MCF 10A (cell line): ENCODE measurements at places on chromosomes 13 and 19. TPM values are rescaled to one million over a fixed set of nuclear protein-coding genes. Genes with fewer than 3 reads are reported as not detected.
A peak's percentile ranks its signal among the peaks of the same experiment; 100 is the strongest.

- DNase-seq: no peak
- no peaks in the 10 kb centered on the region for H3K27me3 ChIP-seq
- H3K36me3 ChIP-seq: no peaks in the 10 kb centered on the region
- no peaks in the 10 kb centered on the region for H3K4me1 ChIP-seq
- no peak overlapping the region for H3K27ac ChIP-seq
- H3K4me3 ChIP-seq: no peak overlapping the region
These were observed 389.5 kb downstream of the UQCRFS1 start for GRCh38 chr19:28823338-28823961.

- no peak overlapping the region for H3K4me3 ChIP-seq
- no peaks in the 10 kb centered on the region for H3K36me3 ChIP-seq
- H3K27me3 ChIP-seq: no peaks in the 10 kb centered on the region
- H3K27ac ChIP-seq: peak overlapping the region; percentile 78
- peak; percentile 88 for DNase-seq
- H3K4me1 ChIP-seq: peaks cover 25% of the 10 kb centered on the region
These were observed 15.9 kb downstream of the OPA3 start for GRCh38 chr19:45568732-45569131.

- no peak for DNase-seq
- no peak overlapping the region for H3K4me3 ChIP-seq
These were observed 20.1 kb downstream of the GPATCH1 start for GRCh38 chr19:33100894-33101644.

DNA sequence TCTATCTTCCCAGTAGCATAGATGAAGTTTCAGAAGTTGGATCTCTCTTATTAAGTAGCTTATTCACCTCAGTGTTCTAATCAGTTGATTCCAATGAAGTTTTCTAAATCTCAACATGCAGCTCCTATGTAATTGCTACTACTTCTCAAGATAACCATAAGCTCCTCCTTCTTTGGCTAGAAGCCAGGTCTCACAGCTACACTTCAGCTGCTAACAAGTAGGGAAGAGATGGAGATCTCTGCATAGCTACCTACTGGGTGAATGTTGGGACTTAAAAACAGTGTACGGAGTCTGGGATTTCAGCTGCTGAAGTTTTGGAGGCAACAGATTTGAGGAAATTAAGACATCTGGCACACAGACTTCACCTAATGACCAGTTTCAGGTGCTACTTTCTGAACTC, 661.0 kb downstream of the SLITRK1 start:
- peaks cover 35% of the 10 kb centered on the region for H3K4me1 ChIP-seq
- peak overlapping the region; percentile 50 for H3K4me3 ChIP-seq
- DNase-seq: peak; percentile 68
- peaks cover 5% of the 10 kb centered on the region for H3K36me3 ChIP-seq
- H3K27ac ChIP-seq: peak overlapping the region; percentile 93

- H3K27me3 ChIP-seq: no peaks in the 10 kb centered on the region
- no peak for DNase-seq
- no peaks in the 10 kb centered on the region for H3K36me3 ChIP-seq
These were observed 38.8 kb upstream of the F7 start for GRCh38 chr13:113066746-113067145.

DNA sequence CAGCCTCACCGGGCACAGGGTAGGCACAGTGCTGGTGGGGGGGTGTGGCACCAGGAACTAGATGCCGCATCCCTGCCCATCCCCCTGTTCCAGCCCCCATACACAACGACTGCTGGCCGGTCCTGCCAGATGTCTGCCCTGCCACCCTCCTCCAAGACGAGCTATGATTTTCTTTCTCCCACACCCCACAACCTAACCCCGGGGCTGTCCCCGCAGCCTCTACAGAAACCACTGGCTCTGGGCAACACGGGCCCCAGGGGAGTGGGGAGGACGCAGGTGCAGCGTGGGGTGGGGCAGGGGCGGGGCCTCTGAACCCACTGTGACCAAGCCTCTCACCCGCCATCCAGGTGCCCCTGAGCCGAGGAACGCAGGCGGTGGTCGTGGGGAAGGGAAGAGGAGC, 15.5 kb downstream of the PGLS start:
- no peak overlapping the region for H3K27ac ChIP-seq
- H3K27me3 ChIP-seq: peaks cover 11% of the 10 kb centered on the region
- H3K36me3 ChIP-seq: peaks cover 9% of the 10 kb centered on the region

ADPRHL1 gene
- 2.6 and 4.3 TPM in 2 replicates for total RNA-seq

GRCh38 chr19:19113040-19113626, 25.1 kb downstream of the TMEM161A start:
- H3K27ac ChIP-seq: no peak overlapping the region
- DNase-seq: no peak
- no peaks in the 10 kb centered on the region for H3K4me1 ChIP-seq
- H3K27me3 ChIP-seq: no peaks in the 10 kb centered on the region
- H3K4me3 ChIP-seq: no peak overlapping the region

- no peak for DNase-seq
- no peaks in the 10 kb centered on the region for H3K27me3 ChIP-seq
- no peak overlapping the region for H3K27ac ChIP-seq
These were observed 28.4 kb downstream of the ZNF844 start for GRCh38 chr19:12092956-12093355.

ZNF559 gene
- total RNA-seq: 10.7 and 13.1 TPM in 2 replicates

DNA sequence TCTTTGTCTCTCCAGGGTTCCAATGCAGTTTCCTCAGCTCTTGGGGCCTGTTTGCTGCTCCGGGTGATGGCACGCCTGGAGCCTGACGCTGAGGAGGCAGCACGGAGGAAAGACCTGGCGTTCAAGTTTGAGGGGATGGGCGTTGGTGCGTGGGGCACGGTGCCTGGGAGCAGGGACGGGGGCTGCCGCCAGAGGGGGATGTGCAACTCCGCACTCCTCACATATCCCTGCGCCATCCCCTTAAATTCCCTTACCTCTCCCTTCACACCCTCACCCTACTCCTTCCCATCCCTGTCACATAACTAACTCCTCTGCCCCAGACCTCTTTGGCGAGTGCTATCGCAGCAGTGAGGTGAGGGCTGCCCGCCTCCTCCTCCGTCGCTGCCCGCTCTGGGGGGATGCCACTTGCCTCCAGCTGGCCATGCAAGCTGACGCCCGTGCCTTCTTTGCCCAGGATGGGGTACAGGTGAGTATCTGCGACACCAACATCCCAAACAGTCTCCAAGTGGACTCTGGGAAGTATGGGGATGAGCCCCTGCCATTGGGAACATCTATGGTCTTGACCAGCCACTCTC, 31.1 kb downstream of the TRPM4 start:
- no peaks in the 10 kb centered on the region for H3K27me3 ChIP-seq
- no peak overlapping the region for H3K27ac ChIP-seq
- DNase-seq: no peak
- H3K36me3 ChIP-seq: peaks cover 6% of the 10 kb centered on the region
- H3K4me1 ChIP-seq: no peaks in the 10 kb centered on the region
- H3K4me3 ChIP-seq: no peak overlapping the region

ZNF805 gene
- total RNA-seq: 11.8 and 12.2 TPM in 2 replicates

- peaks cover 12% of the 10 kb centered on the region for H3K4me1 ChIP-seq
- no peak overlapping the region for H3K4me3 ChIP-seq
- no peaks in the 10 kb centered on the region for H3K36me3 ChIP-seq
- no peaks in the 10 kb centered on the region for H3K27me3 ChIP-seq
These were observed 331.3 kb downstream of the NDFIP2 start for GRCh38 chr13:79812070-79812850.

GRCh38 chr13:99870541-99870940, 101.0 kb downstream of the ZIC5 start:
- H3K27me3 ChIP-seq: no peaks in the 10 kb centered on the region
- no peaks in the 10 kb centered on the region for H3K4me1 ChIP-seq
- DNase-seq: no peak
- no peak overlapping the region for H3K27ac ChIP-seq
- no peaks in the 10 kb centered on the region for H3K36me3 ChIP-seq

DNA sequence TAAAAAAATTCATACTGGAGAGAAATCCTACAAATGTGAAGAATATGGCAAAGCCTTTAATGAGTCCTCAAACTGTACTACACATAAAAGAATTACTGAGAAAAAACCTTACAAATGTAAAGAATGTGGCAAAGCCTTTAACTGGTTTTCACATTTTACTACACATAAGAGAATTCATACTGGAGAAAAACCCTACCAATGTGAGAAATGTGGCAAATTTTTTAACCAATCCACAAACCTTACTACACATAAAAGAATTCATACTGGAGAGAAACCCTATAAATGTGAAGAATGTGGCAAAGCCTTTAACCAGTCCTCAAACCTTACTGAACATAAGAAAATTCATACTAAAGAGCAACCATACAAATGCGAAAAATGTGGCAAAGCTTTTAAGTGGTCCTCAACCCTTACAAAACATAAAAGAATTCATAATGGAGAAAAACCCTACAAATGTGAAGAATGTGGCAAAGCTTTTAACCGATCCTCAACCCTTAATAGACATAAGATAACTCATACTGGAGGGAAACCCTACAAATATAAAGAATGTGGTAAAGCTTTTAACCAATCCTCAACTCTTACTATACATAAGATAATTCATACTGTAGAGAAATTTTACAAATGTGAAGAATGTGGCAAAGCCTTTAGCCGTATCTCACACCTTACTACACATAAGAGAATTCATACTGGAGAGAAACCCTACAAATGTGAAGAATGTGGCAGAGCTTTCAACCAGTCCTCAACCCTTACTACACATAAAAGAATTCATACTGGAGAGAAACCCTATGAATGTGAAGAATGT, 29.0 kb downstream of the ZNF730 start:
- DNase-seq: no peak
- no peak overlapping the region for H3K27ac ChIP-seq
- H3K27me3 ChIP-seq: no peaks in the 10 kb centered on the region
- no peaks in the 10 kb centered on the region for H3K36me3 ChIP-seq

DNA sequence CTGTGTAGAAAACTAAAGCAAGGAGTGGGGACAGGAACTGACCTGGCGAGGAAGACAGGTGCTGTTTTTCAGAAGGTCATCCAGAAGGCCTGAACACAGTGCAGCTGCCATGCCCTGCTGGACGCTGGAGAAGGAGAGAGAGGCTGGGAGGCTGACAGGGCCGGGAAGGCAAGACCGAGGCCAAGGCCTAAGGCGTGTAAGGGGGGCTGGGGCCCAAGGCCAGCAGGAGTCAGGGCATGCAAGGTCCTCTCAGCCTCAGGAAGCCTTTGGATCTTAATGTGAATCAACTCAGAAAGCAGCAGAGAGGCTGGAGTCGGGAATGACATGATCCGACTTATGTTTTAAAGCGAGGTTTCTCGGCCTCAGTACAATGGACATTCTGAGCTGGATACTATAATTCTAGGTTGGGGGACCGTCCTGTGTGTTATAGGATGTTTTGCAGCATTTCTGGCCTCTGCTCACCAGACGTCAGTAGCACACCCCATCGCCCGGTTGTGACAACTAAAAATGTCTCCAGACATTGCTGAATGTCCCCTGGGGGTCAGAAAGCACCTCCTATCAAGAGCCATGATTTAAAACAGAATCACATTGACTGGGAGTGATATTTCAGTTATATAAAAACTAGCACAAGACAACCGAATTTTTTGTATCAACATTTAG, 530.4 kb downstream of the MYO16 start:
- DNase-seq: no peak
- no peak overlapping the region for H3K4me3 ChIP-seq
- peak overlapping the region; percentile 71 for H3K27ac ChIP-seq
- H3K36me3 ChIP-seq: peaks cover 11% of the 10 kb centered on the region
- no peaks in the 10 kb centered on the region for H3K27me3 ChIP-seq
- peaks cover 49% of the 10 kb centered on the region for H3K4me1 ChIP-seq

MBD3L3 gene
- total RNA-seq: not detected in 2 replicates

MUC16 gene
- under 0.01 and 0.05 TPM in 2 replicates for total RNA-seq

GRCh38 chr19:10271543-10272086, 695 bp downstream of the ICAM1 start:
- H3K36me3 ChIP-seq: peaks cover 11% of the 10 kb centered on the region
- no peak overlapping the region for H3K27ac ChIP-seq

DNA sequence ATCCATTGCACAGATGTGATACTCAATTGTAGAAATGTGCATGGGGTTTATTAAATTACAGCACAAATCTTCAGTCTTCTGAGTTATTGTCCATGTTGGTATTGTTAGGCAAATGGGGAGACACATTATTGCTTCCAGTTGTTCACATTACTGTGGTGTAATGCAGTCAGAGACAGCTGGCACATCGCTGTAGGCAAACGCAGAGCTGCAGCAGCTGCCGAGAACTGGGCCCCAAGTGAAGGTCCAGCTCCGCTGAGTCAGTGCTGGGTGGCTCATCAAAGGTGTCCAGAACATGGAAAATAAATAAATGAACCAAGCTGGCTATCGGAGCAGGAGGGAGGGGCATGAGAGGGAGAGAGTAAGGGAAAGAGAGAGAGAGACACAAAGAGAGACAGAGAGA, 299.1 kb upstream of the OBI1 start:
- H3K4me3 ChIP-seq: no peak overlapping the region
- H3K4me1 ChIP-seq: peaks cover 5% of the 10 kb centered on the region
- peak; percentile 5 for DNase-seq
- H3K36me3 ChIP-seq: no peaks in the 10 kb centered on the region
- no peak overlapping the region for H3K27ac ChIP-seq

STOML3 gene
- total RNA-seq: not detected in 2 replicates

ERCC1 gene
- 186 and 227 TPM in 2 replicates for total RNA-seq

DNA sequence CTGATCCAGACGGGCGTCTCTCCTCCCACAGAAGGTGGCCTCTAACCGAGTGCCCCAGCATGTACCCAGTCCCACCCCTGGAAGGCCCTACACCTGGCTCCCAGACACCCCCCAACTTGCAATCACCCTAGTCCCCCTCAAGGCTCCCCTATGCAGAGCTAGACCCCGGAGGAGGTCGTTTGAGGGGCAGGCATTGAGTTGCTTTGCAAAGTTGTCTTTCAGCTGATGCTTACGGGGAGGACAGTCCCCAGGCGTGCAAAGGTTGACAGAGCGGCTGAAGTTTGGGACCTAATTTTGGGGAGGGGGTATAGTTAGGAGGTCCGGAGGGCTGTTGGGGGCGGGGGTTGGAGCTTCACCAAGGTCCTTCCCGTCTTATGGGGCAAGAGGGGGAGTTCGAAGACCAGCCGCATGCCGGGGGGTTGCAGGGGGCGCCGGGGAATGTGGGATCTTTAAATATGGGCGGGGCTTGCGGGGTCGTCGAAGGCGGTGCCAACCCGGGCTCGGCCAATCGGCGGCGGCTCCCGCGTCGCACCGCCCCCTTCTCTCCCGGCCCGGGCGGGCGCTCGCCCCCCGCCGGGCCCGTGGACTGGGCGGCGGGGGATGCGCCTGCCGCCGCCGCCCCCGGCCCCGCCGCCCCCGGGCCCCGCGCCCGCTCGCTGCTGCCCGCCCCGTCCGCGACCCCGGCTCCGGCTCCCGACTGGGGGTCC, at the start of gene KCNN1:
Gene KCNN1, plus strand, starts transcription at position 558 of the 707 bp plus-strand sequence. CDS start 6,782 bp downstream, outside the sequence.
- H3K4me1 ChIP-seq: no peaks in the 10 kb centered on the region
- no peak for DNase-seq
- H3K27me3 ChIP-seq: peaks cover 53% of the 10 kb centered on the region
- H3K27ac ChIP-seq: no peak within 1 kb of the TSS
- no peak within 1 kb of the TSS for H3K4me3 ChIP-seq

GRCh38 chr19:39197808-39198207, 1.0 kb downstream of the NCCRP1 start:
- no peak overlapping the region for H3K27ac ChIP-seq
- H3K27me3 ChIP-seq: peaks cover 50% of the 10 kb centered on the region
- peaks cover 5% of the 10 kb centered on the region for H3K36me3 ChIP-seq
- peaks cover 24% of the 10 kb centered on the region for H3K4me1 ChIP-seq
